Mucosa of gallbladder (tissue), 1 donor: ENCODE measurements at places on chromosomes 16 and 17. TPM values are rescaled to one million over a fixed set of nuclear protein-coding genes. Genes with fewer than 3 reads are reported as not detected.
A peak's percentile ranks its signal among the peaks of the same experiment; 100 is the strongest.

KRTAP4-6 gene
- not detected for total RNA-seq

DNA sequence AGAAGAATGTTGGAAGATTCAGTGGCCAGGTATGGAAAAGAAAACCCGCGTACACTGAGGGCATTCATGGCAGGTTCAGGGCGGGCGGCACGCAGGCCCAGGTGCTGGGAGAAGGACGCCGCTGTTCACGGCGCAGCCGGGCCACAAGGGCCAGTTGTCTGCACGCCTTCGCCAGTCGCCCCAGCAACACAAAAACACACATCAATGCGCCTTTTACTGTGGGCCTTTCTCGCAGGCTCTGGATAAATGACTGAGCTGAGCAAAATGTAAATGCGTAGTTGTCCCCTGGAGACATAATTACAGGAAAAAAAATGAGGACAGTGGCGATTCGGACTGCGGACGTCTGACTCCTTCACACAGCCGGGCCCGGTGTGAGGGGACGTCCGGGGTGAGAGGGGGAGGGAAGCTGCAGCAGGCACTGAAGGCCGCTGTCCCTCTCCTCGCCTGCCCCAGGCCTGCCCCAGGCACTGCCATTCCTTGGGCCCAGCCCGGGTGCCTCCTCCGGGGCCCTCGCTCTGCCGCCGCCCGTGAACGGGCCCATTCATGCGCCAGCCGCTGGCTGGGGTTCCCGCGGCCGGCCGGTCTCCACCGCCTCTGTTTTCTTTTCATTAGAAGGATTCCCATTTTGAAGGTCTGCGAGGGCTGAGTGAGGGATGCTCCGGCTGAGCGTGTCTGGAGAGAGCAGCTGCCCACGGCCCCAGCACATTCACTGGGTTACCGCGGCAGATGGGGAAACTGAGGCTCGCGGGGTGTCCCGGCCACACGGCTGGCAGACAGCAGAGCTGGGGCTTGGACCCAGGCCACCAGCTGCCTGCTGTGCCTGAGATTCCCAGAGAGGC is 6.5 kb upstream of the ZNF469 start:
- DNase-seq, result no peak

DNA sequence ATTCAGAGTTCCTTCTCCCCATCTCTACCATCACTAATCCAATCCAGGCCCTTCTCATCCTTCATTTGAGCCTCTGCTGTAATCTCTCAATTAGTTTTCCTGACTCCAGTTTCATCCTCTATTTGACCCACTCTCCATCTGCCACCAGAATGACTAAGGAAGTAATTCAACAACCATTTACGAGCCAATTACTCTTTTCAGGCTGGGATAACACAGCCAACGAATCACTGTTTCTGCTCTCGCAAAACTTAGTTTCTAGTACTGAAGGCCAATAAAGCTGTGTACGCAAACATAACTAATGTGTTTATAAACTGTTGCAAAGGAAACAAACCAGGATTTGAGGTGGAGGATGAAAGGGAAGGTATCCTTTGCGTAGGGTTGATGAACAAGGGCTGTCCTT is 53.7 kb downstream of the MAP2K6 start:
- no peak for DNase-seq

KRT40 gene
- not detected for total RNA-seq

- no peak for DNase-seq
These were observed 4.0 kb downstream of the ZNF785 start for GRCh38 chr16:30581457-30581856.

CDRT4 gene
- 6.0 TPM for total RNA-seq

HS3ST6 gene
- total RNA-seq, result not detected

IL17C gene
- total RNA-seq, result not detected

DNA sequence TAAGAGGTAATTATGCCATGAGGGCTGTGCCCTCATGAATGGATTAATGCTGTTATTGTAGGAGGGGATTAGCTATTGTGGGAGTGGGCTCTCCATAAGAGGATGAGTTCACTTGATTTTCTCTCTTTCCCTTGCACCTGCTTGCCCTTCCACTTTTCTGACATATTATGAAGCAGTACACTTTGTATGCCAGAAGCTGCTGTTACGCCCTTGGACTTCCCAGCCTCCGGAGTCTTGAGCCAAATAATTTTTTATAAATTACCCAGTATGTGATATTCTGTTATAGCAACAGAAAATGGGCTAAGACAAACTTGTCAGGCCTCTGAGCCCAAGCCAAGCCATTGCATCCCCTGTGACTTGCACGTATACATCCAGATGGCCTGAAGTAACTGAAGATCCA is 38.4 kb downstream of the PSMD12 start:
- DNase-seq, result no peak

DNA sequence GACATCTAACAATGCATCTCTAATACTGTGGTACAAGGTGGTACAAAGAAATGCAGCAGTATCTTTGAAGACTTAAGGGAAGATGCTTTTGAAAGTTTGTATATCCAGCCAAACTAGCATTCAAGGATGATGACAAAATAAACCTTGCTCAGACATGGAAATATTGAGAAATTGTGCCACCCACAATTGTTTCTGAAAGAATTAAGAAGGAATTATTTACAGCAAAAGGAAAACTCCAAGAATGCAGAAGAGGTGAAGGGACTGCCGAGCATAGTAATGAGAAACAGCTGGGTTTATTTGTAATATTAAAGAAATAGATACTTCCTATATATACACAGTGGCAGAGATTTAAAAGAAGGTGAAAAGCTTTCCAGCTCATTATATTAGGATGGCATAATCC is 29.5 kb downstream of the PMFBP1 start:
- DNase-seq, result no peak

TMEM107 gene
- 22.5 TPM for total RNA-seq

FADS6 gene
- 0.12 TPM for total RNA-seq

TVP23A gene
- total RNA-seq, result 0.52 TPM

SAP30BP gene
- total RNA-seq, result 65.4 TPM

GRCh38 chr16:56944954-56945839 is 13.3 kb downstream of the HERPUD1 start:
- DNase-seq, result no peak

- DNase-seq, result no peak
These were observed 1.7 kb upstream of the PLK1 start for GRCh38 chr16:23676924-23677480.

SHISA9 gene
- total RNA-seq, result 0.89 TPM

CD300LB gene
- total RNA-seq, result 0.49 TPM

TAC4 gene
- not detected for total RNA-seq

DNA sequence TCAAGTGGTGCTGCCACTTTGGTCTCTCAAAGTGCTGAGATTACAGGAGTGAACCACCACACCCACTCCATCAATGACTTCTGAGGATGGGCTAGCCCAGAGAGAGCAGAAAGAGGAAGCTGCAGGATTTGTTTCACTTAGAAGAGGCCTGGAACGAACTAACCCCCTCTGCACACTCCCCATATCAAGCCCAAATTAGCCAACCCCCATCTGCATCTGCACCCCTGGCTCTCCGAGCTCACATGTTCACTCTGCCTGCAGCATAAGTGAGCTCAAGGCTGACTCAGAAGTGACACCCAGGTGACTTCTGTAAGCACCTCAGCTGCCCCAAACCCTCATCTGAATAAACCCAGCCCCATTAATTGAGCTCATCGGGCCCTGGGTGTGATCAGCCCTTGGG is 4.8 kb downstream of the SCNN1G start:
- no peak for DNase-seq

GRCh38 chr16:3729161-3730112 is 12.1 kb upstream of the TRAP1 start:
- no peak for DNase-seq

GRCh38 chr17:61219460-61219859 is 180.2 kb upstream of the TBX2 start:
- DNase-seq, result no peak

- no peak for DNase-seq
These were observed 17.4 kb downstream of the NXN start for GRCh38 chr17:962166-962565.

- DNase-seq, result peak; percentile 56
These were observed 399.2 kb downstream of the CNTNAP4 start for GRCh38 chr16:76676356-76676755.

CHRNE gene
- 9.4 TPM for total RNA-seq

- no peak for DNase-seq
These were observed 64.6 kb downstream of the KPNA2 start for GRCh38 chr17:68100000-68100641.

DNA sequence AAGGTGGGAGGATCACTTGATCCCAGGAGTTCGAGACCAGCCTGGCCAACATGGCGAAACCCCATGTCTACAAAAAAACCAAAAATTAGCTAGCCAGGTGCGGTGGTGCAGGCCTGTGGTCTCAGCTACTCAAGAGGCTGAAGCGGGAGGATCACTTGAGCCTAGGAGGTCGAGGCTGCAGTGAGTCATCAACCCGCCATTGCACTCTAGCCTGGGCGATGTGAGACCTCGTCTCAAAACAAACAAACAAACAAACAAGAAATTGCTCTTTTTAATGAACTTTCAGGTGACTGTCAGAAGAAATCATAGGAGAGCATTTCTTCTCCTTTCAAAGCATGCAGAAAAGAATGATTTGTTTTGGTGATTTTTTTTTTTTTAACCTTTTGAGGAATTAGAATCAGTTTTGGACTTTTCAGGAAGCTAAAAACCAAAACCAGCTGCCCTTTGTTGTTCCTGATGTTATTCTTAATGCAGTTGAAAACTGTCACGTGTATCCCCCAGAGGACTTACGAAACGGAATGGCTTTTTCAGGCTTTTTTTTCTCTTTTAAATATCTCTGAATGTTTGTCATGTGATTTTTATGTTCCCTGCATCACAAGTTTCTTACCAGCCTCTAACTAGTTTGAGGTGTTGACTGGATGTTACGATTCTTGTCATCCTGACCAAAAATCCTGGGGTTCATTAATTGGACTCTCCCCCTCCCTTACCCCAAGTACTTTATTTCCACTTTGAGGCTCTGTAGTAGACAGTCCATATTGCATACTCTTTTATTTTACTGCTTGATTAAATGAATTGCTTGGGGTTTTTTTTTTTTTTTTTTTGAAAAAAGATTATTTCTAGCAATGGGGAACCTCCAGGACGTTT is 34.1 kb downstream of the SNX29 start:
- no peak for DNase-seq

GRCh38 chr17:48510761-48511604 is 19.8 kb downstream of the HOXB1 start:
- DNase-seq, result no peak

DNA sequence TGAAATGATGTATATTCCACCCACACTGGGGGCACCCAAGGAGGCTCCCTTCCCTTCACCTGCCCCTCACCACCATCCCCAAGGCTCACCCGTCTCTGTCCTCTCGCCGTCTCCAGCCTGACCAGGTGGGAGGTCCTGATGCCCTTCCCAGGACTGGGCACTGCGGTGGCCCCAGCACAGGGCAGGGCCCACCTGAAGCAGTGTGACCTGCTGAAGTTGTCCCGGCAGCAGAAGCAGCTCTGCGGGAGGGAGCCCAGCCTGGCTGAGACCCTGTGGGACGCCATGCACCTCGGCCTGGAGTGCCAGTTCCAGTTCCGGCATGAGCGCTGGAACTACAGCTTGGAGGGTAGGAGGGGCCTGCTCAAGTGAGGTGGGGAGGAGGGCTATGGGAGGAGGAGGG is 9.9 kb downstream of the PPY start:
- no peak for DNase-seq

DNA sequence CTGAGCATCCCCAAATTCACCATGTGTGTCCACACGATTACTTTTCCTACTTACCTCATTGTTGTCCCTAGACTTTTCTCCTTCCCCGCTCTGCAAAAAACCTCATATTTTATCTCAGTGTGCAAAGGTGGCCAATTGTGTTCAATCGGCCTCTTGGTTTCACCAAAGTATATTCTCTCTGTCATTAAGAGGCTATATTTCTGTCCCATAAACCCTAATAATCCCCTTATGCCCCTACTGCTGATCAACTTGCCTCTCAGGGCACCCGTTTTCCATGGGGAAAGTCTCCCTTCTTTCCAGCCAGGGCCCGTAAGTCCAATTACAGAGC is 11.6 kb downstream of the CES2 start:
- no peak for DNase-seq

CACNG1 gene
- not detected for total RNA-seq
